ENCODE measurements at places on chromosomes 12 and 14.

DNA sequence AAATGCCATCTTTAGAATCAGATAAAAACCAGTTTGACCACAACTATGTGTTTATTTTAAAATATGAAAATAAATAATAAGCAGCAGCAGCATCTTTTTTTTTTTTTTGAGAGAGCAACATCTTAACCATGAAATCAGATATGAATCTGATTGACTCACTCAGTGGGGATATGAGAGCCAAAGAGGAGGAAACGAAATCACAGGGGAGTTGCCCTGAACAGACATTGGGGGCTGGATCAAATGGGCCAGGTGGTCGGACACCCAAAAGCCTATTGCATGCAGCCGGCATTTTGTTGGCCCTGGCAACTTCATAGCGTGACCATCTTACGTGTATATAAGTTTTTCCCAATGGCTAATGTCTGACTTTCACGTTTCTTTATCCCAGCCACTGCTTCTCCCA lies 321.1 kb downstream of the NPAS3 start:
- no peak for DNase-seq

DNA sequence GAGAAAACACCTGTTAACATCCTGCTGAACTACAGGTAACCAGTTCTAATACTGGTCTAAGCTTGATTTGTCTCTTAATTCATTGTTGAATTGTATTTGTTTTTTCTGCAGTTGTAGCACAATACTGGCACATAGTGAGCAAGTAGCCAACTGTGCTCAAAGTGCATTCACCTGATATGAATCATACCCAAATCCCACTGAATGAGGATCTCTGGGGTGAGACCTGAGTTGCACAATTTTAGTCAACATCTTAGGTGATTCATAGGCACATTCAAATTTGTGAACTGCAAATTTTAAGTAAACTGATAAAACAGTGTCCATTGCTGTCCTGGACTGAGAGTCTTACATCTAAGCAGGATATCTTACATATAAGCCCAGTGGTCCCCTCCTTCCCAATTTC lies 12.8 kb downstream of the KCNC2 start:
- DNase-seq = peak; percentile 92

DNA sequence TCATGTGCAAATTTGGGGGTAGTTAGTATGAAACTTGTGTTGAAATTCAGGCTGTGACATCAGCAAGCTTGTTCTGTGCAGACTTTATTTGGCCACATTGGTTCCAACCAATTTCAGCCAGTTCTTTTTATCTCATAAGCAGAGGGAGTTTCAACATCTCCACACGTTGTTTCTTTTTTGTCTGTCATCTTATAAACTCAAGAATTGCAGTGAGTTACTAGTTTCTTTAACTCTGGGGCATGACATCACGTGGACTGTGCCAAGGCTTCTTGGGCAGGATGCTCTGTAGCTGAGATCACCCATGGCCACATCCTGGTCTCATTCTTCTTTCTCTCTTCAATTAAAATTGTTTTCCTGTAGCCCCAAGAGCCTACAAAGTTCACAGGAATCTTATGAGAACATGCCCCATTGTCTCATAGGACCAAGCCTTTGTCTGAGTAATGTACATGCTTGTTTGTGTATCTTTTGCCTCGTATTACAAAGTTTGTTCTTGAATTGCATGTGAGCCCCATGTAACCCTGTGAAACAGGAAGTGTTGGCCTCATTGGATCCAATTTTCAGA lies 982.0 kb upstream of the TMEM132C start:
- peak; percentile 91 for DNase-seq

GRCh38 chr12:3274664-3275063 lies 197.5 kb downstream of the TSPAN9 start:
- no peak for DNase-seq

- DNase-seq = no peak
Observed at GRCh38 chr12:117680312-117680711, 288.5 kb downstream of the KSR2 start.

GRCh38 chr14:71536015-71536740 lies 396.1 kb upstream of the RGS6 start:
- no peak for DNase-seq

GRCh38 chr12:57604454-57604991 lies at the start of gene DTX3:
DTX3 (plus strand) TSS chr12:57604824; CDS start chr12:57606518, 1,694 bp downstream.
- no peak for DNase-seq

- DNase-seq = peak; percentile 42
Observed at GRCh38 chr12:63045020-63045860, 105.8 kb downstream of the AVPR1A start.

- no peak for DNase-seq
Observed at GRCh38 chr14:89848165-89848564, 106.4 kb downstream of the EFCAB11 start.

GRCh38 chr14:29796853-29797252 lies 130.8 kb downstream of the PRKD1 start:
- DNase-seq = no peak

DNA sequence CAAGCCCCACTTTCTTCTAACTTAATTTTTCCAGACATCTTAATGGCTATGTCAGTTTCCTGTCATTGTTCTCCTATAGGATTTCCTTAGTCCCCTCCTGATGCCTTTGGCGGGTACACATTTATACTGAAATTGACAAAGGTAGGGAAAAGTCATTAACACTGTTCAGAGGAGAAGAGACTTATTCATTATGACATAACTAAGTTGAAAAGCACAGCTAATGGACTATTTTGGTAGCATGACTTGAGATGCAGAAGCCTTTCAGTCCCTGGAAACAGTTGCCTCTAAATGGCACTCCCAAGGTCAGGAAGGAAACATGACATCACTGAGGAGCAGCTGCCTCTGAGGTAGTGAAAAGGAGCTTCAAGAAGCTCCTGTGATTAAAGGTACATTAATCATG lies 317.5 kb upstream of the KITLG start:
- DNase-seq = peak; percentile 27

GRCh38 chr12:26283046-26283445 lies 87.7 kb downstream of the SSPN start:
- no peak for DNase-seq

GRCh38 chr12:76830436-76830835 lies 48.4 kb downstream of the CSRP2 start:
- no peak for DNase-seq

GRCh38 chr12:95151821-95152220 lies 65.4 kb downstream of the FGD6 start:
- peak; percentile 91 for DNase-seq

DNA sequence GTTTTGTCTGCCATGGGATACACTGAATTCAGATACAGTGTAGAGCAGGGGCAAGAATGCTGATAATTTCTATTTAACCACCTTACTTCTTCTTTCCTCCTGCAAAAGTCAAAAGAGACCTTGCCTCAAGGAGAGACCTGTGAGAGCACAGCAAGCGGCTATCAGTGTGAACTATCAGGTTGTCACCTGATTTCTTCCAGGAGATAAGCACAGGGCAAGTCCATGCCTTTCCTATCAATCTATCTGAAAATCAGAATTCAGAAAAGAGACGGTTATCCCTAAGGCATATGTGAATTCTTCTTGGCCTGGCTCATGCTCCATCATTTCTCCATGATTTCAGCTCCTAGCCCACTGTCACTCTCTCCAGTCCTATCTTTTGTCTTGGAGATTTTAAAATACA lies 128.9 kb upstream of the CCND2 start:
- DNase-seq = no peak

GRCh38 chr12:124492879-124493808 lies 74.3 kb downstream of the NCOR2 start:
- DNase-seq = no peak

DNA sequence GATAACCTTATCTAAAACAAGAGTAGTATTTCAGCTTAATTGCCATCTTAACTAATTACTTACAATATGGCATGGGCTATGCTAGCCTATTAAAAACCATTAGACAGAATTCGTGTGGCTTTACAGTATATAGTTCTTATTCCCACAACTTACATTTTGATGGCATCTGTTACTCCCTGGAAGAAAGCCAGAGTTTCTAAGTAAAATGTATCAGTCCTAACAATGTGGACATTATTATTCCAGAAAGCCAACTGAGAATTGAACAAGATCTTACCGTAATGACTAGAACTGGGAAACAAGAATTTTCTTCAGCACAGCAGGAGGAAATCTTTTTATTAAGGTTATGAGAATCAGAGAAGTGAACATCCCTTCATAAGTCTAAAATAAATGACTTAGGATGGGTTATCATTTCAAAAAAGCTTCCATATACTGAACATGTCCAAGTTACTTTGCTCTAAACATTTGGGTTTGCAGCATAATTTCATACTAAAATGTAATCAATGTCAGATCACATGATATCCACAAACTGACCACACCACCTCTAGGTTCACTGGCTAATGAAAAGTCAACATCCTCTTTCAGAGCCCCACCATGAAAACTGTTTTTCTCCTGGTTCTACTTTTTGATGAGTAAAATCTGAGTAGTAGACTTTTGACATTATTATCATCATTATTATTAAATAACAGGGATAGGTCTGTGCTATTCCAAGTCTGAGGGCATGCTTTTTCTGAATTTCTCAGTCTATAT lies 179.7 kb downstream of the SSPN start:
- DNase-seq = no peak

- DNase-seq = no peak
Observed at GRCh38 chr14:94933486-94933885, 163.6 kb upstream of the GSC start.

DNA sequence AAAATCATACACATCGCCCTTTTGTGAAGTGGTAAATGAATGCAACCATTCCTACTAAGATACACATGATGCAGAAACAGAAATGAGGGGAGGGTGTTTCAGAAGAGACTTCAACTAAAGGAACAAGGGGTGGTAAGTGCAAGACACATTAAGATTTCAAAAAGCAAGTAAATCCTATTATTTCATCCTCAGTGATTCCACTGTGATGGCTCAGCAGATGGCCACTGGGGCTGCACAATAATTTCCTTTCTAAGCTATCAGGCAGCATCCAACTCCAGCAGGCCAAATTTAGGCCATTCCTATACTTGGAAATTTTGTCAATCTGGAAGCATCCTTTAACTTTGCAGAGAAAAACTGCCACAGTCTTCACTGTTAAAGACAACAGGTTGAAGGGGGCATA lies 272.4 kb downstream of the NELL2 start:
- no peak for DNase-seq

DNA sequence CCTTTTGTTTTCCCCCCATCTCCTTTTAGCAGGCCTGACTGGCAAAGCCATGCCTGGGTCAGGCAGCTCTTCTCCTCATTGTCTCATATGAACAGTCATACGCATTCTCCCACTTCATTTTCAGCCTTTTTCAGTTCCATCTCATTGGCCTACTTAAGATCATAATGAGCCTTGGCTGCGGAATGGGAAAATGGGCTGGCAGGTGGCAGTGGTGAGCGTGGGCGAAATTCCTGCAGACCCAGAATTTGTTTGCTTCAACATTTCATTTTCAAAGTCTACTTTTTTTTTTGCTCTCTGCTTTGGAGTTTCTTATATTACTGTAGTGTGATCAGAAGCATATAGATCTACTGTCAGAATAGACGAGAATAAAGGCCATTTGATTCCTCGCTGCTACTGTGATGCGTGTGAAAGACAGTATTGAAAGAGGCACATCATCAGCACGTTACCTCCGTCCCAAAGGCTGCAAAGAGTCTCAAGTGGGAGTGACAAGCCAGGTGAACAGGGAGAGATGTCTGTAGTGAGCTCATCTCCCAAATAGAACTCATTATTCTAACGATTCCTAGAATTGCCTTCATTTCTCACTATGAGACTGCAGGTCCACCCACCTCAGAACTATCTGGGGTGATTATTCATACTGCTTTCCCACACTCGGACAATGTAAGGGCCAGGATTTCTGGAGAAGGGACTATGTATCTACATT lies 73.7 kb downstream of the TBK1 start:
- no peak for DNase-seq

DNA sequence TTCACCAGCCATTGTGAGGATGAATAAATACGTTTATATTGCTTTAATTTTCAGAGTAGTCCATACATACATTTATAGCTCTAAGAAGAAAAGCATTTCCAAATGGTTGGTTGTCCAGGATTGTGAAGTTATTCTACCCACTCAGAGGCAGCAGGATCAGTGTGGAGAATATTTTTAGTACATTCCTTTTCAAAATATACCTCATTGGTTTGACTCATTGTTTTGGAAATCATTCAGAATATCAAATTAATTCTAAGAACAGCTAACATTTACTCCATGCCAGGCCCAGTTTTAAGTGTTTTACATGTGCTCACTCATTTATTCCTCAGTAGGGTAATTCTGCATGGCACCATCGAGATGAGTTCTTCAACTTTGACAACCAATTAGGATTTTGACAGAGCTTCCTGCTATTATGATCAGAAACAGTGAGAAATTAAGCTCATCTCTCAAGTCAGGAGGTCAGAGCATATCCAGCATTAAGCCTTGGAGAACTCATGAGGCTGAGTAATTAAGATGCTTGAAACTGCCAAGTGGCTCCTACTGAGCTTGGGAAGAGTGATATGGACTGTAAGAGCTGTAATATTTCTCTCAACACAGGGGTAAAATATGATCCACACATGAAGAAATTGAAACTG lies 153.3 kb upstream of the CLEC14A start:
- no peak for DNase-seq

DNA sequence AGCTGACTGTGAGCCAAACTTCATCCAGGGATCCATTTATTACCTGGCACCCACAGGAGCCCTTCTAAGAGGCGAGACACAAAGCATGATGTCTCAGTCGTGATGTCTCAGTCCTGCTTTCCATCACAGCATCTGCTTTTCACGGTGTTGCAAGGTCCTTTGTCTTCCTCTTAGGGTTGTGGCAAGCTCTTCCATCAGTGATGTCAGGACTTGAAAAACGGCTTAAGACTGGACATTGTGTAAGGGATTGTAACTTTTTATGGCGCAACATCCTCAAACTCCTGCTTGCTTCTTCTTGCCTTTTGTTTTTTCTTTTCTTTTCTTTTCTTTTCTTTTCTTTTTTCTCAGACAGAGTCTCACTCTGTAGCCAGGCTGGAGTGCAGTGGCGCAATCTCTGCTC lies 586.5 kb upstream of the TMEM132C start:
- DNase-seq = no peak

DNA sequence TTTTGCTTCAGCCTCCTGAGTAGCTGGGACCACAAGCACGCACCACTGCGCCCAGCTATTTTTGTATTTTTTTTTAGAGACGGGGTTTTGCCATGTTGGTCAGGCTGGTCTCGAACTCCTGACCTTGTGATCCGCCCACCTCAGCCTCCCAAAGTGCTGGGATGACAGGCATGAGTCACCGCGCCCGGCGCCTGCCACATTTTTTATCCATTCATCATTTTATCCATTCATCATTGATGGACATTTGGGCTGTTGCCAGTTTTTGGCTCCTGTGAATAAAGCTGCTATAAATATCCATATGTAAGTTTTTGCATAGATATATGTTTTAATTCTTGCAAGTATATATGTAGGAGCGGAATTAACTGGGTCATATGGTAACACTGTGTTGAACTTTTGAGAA lies 79.5 kb downstream of the DAAM1 start:
- DNase-seq = peak; percentile 82

GRCh38 chr14:46063872-46064271 lies 587.7 kb downstream of the RPL10L start:
- no peak for DNase-seq
